OCI-LY7 (cell line): ENCODE measurements at places on chromosomes 5 and 9. TPM values are rescaled to one million over a fixed set of nuclear protein-coding genes. Genes with fewer than 3 reads are reported as not detected.

GRCh38 chr5:179621551-179622214 is 1.8 kb downstream of the HNRNPH1 start:
- DNase-seq, result no peak

GRCh38 chr5:72587661-72588308 is 80.6 kb upstream of the ZNF366 start:
- DNase-seq, result no peak

DNA sequence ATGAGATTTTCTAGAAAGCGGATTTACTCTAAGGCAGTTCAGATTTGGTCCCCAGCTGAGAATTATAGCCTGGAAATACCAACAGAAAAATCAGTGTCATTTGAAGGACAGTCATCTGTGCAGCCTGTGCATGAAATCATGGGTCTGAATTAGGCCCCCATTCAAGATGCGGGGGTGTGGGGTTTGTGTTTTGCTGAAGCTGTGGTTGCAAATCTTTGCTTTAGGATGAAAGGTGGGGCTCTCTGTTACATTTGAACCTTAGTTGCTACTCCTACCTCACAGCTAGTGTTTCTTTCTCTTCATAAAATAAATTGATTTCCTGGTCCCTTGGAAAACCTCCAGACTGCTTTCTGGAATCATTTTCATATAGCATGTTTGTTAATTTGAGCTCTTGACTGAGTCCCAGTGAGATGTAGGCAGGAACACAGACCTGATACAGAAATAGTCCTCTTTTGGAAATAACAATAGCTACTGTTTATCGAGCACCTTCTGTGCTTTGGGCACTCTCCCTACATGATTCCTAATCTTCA is 4.8 kb upstream of the ABL1 start:
- no peak for DNase-seq

- DNase-seq, result no peak
Measured at GRCh38 chr5:72552041-72552557, 44.9 kb upstream of the ZNF366 start.

The EGFLAM gene
- not detected in 2 replicates for total RNA-seq
